HFF-Myc (cell line): ENCODE measurements at places on chromosomes 5 and 9.

- DNase-seq: no peak
These were observed 1888.9 kb upstream of the CDH6 start for GRCh38 chr5:29304545-29304944.

DNA sequence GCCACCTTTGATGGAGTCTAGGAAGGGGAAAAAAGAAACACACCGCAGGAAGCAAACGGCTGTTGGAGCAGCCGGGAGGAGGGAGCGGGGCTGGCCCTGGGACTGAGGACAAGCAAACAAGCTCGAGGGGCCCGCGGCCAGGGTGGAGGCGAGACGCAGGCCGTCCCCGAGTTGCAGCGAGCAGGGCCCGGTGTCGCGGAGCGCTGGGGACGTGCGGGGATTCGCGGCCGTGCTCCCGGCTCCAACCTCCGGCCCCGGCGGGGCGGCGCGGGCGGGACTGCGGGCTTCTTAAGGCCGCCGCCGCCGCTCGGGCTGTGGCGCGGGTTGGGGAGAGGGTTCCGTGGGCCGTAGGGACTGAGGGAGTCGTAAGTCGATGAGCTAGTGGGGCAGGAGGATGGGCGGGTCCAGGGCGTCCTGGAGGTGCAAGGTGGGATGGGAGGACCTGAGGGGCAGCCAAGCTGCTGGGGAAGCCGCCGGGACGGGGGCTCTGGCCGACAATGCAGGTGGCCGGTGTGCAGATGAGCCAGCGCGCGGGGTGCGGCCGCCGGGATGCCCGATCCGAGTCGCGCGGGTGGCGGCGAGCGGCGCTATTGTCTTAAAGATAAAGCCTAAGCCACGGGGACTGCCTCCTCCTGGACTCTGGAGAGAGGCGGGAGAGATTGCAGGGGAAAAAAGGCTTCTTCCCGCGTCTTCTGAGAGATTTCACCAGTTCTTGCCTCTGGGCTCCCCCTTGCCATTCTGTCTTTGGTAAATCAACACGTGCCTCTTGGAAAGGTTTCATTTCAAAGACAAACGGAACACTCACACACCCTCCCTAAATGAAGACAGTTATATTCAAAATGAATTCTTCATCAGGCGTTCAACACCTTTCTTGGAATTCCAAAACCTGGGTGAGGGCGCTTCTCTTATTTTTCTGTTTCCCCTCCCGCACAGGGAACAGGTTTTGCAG lies 1.6 kb upstream of the HAPLN1 start:
- no peak for DNase-seq

DNA sequence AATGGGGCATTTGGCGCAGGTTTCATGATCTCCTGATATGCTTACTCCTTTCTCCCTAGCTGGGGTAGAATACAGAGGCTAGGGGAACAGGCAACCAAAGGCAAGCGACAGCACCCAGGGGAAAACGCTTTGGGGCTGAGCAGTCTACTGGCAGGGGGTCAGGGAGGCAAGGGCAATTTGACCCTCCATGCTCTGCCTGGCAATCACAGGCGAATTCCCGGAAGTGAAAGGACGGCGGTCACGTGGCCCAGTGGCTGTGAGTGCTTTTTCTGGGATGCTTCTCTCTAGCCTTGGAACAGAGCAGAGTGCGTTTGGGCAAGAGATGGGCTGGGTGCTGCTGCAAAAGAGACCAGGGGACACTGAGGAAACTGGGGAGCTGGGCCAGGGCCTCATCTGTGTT lies 5.7 kb downstream of the GPX3 start:
- no peak for DNase-seq

DNA sequence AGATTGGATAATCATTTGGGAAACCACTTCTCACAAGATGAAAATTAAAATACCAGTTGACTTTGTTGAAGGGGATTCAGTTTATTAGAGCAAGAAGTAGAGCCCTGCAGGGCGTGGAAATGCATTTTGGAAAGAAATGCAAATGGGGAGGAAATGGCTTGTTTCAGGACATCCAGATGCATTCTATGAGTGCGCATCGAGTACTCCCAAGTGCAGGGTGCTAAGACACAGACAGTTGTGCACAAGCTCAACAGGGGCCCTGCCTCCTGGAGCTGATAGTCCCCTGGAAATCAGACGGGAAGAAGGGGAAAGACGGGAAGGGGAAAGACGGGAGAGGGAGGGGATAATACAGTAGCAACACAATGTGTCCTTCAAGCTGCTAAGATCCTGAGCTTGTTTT lies 64.0 kb downstream of the NSUN2 start:
- no peak for DNase-seq

GRCh38 chr5:9599391-9599790 lies 30.8 kb downstream of the TAS2R1 start:
- DNase-seq: no peak

DNA sequence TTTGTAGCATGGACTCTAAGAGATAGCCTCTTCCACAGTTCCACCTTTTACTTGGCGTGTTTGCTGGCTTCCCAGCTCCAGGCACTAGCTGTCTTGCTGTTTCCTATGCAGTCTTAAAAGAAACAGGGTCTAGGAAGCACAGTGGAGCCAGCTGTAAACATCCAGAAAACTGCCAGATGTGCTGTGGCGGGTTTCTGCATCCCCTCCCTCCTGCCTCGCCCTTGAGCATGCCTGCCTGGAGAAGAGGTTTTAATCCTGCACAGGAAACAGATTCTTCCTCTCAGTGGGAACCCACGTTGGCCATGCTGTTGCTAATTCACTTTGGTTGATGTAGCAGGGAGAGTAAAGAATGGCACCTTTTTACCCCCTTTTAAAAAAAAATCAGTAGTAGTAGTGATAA lies 121.3 kb downstream of the RPS23 start:
- DNase-seq: no peak

DNA sequence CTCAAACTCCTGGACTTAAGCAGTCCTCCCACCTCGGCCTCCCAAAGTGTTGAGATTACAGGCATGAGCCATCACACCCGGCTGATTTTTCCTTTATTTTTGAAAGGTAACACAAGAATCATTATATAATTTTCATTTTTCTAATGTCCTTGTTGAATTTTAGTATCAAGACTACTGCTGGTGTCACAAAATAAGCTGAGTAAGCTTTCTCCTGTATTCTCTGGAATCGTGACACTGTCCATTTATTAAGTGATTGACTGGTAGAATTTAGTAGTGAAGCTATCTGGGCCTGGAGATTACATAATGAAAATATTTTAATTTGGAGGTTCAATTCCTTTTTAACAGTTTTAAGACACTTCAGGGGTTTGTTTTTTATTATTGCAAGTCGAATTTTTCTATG lies 9.5 kb downstream of the CDK20 start:
- DNase-seq: no peak

DNA sequence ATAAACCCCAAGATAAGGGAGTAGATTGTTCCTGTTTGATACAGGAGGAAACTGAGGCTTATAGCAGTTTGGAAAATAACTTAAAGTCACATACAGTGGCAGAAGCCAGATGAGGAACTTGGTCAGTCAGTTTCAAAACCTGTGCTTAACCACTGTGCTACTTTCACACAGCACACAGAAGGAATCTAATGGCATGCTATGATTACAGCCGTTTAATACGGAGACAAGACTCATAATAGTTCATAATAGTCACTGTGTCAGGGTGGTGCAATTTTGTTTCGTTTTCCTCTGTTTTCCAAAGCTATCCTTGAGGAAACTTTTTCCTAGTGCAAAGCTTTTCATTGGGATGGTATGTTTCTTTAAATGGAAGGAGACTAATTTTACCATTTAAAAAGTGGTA lies 112.3 kb downstream of the GCNT1 start:
- DNase-seq: no peak

DNA sequence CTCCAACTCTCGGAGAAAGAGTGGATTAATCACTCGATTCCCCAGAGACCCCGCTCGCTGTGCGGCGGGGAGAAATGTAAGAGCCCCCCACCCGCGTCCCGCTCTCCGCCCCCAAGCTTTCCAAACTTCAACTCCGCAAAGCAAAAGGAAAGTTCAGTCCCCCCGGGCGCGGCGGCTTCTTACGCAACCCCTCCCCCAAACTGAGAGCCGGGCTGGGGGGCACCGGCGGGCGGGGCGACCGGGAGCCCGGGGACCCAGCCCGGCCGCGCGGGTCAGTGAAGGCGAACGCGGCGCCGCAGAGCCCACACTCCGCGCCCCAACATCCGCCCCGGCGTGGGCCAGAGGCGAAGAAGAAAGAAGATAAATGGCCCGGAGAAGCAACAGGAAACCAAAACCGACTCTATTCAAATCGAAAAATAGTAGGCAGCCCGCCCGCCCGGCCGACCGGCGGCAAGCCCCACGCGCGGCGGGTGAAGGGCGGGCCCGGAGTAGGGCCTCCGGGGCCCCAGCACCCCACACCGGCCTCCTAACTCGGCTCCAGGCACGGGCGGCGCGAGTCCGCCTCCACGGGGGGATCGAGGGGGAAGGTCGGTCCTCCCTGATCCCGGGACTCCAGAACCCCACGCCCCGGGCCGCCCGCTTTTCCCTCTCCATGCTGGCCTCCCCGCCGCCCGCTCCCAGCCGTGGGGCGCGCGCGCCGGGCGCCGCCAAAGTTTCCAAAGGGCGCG lies 720 bp downstream of the NOTCH1 start:
- DNase-seq: no peak

DNA sequence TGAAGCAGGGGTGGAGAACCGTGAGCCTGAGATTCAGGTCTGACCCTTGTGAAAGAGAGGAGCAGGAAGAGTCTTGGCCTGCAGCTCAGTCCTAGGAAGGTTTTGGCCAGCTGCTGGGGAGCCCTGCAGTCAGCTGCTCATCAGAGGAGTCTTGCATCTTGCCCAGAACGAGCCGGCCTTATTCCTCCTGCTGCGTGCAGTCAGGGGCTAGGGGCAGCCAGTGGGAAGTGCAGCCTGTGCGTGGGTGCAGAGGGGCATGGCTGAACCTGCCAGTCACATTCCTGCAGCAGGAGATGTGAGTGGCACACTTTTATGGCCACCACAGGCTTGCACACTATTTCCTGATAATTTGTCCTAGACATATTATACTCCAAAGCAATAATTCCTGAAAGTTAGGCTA lies 278.7 kb downstream of the NPR3 start:
- DNase-seq: no peak

- no peak for DNase-seq
These were observed 581.0 kb downstream of the TLE1 start for GRCh38 chr9:81108391-81108790.

- DNase-seq: no peak
These were observed 102.5 kb upstream of the CDH10 start for GRCh38 chr5:24747327-24747726.

DNA sequence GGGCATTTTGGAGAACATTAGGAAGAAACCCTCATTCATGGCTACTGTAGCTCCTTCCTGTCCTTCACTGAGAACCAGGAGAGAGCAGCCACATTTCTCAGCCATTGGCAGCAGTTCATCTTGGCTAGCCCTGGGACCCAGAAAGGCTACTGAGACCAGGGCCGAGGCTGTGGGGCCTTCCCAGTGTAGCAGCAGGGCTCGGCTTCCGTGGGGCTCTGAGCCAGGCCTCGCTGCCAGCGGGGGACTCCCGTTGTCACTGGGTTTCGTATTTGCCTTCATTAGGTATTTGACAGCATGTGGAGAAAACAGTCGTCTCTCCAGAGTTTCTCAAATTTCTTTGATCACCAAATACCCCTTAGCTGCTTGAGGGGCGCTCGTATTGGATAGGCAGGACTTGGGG lies 37.3 kb upstream of the PRDM12 start:
- no peak for DNase-seq

- DNase-seq: no peak
These were observed 160.5 kb downstream of the ENTREP1 start for GRCh38 chr9:69485466-69485865.

DNA sequence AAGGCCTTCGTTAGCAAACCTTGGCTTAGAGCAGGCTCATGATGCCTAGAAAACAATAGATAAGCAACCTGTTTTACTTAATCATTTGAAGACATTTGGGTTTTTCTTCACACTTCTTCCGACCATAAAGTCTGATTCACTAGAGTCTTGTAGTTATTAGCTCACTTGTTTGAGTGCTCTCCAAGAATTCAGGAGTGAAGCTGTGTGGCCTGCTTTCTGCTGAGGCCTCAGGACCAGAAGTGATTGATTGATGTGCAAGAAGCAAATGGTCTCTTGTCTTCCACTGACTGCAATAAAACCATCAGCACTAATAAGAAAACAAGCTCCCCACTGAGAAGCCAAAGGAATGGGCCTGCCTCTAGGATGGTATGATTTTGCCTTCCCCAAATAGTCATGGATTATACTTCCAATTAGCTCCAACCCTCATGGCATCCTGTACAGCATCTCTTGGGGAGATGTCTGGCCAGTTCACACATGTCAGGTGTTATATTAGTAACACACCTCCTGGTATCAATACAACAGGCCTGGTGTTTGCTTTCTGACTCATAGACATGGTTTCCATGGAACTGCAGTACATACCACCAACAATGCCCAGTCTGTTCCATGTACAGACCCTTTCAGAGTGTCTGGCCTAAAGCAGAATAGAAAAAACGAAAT lies 317.6 kb downstream of the CWC27 start:
- no peak for DNase-seq

- no peak for DNase-seq
These were observed 6.9 kb downstream of the GAPVD1 start for GRCh38 chr9:125268394-125269013.

DNA sequence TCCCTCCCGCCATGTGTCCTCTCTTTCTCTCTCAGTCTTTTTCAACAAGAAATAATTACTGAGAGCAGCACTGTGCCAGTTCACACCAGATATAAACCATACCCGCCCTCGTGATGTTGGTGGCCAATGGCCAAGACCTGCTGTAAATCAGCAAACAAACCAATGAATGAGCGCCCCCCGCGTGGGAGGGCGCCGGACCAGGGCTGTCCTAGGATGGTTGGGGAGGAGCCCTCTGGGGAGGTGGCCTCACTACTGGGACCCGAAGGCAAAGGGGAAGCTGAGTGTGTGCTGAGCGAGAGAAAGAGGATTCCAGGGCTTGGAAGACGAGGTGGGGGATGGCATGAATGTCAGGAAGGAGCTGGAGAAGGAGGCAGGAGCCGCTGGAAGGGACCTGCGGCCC lies 51.2 kb upstream of the BARHL1 start:
- no peak for DNase-seq

- DNase-seq: no peak
These were observed 3.7 kb upstream of the UCK1 start for GRCh38 chr9:131534721-131535237.

- no peak for DNase-seq
These were observed 175.5 kb upstream of the MVB12B start for GRCh38 chr9:126151031-126151685.

DNA sequence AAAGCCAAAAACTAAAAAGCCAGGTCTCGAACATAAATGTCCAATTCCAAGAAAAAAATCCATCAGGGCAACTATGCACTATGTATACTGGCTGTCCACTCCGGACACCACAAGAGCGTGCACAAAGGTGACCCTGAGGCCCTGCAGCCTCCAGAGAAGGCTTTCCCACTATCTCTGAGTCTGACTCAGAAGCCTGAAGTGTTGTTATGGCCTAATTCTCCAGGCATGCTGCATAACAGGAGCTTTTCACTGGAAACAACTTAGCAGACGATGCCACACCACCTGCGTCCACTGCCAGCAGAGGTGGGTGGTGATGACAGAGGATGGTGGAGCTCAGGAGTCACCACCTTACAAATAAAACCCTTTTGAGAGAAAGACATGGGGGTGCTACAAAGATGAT lies 63.7 kb downstream of the HABP4 start:
- DNase-seq: no peak

- peak; percentile 20 for DNase-seq
These were observed 139.0 kb upstream of the SLC27A6 start for GRCh38 chr5:128826275-128826674.

- DNase-seq: no peak
These were observed 80.8 kb upstream of the IL17B start for GRCh38 chr5:149459891-149460290.

GRCh38 chr5:150263801-150264621 lies 25.6 kb downstream of the CAMK2A start:
- DNase-seq: peak; percentile 66
